T-helper 17 cell (primary cell): ENCODE measurements at places on chromosomes 4 and X.

- no peak for DNase-seq
These were observed 29.2 kb upstream of the LARP1B start for GRCh38 chr4:128031756-128032384.

DNA sequence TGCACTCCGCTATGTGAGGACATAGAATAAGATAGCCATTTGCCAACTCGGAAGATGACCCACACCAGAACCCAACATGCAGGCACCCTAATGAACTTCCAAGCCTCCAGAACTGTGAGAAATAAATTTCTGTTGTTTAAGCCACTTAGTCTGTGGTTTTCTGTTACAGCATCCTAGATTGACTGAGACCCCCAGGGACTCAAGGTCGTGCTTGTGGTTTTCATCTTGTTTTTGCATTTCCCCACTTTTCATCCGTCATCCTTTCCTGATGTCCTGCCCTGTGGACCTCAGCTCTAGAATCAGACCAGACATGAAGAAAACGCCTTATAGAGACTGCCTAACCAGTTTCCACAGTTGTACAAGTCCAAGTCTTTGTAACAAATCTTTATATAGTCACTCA lies 54.4 kb downstream of the MCUB start:
- no peak for DNase-seq

DNA sequence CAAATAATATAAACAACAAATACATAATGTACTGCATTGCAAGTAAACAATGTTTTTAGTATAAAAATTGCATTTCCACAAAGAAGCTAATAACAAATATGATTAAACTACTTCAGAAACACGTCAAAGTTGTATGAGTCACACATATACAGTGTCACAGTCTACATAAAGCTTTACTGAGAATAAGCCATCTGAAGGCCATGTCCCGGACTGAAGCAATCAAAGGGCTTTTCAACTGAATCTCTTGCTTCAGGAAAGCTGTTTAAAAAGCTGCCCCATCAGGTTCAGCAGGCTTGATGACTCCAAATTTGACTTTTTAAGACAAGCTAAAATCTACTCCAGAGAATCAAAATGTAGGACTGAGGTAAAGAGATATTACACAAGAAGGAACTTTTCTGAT lies 1476.8 kb downstream of the ADGRL3 start:
- DNase-seq, result no peak

- DNase-seq, result no peak
These were observed 32.2 kb downstream of the PSAPL1 start for GRCh38 chr4:7402526-7402925.

DNA sequence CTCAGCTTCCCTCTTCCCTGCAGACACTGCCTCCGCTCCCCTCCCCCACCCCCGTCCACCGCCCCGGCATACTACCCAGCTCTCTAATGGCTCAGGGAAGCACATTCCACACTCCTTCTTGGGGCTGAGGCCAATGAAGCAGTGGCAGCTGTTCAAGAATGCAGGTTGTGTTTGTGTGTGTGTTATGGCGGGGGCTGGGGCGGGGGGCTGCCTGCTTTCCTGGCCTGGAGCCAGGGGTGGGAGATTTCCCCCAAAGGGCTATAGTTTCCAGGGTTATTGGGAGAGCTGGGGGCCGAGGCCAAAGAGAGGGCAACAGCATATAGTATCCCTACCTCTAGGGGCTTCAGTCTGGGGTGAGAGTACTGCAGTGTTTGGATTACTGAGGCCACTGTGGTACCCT lies 149.4 kb downstream of the EFNB1 start:
- DNase-seq, result no peak

DNA sequence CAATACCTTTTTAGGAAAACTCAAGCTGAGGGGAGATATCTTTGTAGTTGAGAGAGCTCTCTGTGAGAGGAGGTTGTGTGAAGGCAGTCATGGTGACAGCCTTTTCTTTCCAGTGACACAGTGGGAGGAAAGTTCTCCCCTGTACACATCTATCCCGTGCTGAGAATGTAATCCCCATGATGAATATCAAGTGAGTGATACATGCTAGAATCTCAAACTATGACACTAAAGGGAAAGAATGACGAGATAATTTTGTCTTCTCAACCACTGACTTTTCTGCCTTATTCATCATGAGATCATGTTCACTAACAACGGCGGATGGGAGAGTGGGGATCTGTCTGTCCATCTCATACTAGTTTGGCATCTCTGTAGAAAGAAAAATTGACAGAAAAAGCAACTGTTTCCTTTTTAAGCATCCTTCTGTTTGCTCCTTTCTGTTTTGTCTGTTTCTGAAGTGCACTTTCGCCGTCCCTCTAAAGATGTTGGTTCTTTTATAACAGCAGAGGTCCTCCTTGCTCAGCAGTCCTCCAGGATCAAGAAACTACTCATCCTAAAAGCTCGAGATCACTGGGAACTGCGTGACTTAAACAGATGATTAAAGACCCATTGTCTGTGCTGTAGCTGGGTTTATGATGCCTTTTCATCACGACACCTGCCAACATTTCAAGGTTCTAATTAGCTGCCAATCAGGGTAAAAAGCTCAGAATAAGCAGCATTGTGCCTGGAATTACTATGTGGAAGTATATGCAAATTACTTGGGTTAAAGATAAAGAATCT lies 137.6 kb downstream of the DCK start:
- DNase-seq, result no peak

GRCh38 chr4:138114434-138114833 lies 127.7 kb downstream of the SLC7A11 start:
- no peak for DNase-seq

GRCh38 chr4:101291198-101291597 lies 56.1 kb downstream of the PPP3CA start:
- no peak for DNase-seq

DNA sequence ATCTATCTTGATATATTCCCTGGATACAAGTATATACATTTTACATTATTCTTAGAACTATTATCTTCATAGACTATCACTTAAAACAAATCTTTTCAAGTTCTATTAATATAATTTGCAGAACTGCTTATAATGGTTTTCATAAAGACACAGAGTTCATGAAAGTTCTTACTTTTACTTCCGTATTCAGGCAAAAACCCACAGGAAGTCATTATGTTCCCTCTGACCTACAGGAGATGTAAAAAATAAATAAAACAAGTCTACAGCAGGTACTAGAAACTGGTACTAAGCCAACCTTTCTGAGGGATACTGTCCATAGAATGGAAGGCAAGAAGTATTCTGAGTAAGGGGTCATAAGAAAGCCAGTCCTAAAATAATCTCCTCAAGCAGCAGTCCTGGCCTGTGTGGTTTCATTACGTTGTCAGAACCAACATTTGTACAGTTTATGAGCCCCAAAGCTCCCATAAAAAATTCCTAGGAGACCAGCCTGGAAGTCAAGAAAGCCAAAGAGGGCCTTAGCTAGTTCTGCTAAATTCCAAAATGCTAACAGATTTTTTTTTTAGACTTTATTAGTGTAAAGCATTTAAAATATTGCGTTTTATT lies 68.6 kb downstream of the CAMK2D start:
- no peak for DNase-seq

GRCh38 chr4:67531379-67531962 lies 13.8 kb downstream of the CENPC start:
- no peak for DNase-seq

DNA sequence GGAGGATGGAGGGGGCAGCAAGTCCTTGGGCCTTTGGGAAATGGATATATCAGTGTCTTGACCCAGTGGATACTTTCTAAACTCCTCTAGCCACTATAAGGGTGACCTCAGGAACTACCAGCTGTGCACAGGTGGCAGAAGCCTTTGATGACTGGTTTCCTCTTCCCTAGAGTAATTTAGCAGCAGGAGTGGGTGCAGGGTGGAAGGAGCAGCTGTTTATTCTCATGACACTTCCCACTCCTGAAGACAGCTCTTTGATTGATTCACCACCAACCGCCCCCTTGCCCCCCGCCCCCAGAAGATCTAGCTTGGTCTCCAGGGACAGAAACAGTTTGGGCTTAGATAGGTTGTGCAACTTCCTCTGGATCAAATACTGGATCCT lies 63.0 kb downstream of the GPC3 start:
- no peak for DNase-seq

GRCh38 chr4:68249434-68249833 lies 3.9 kb upstream of the TMPRSS11B start:
- no peak for DNase-seq

DNA sequence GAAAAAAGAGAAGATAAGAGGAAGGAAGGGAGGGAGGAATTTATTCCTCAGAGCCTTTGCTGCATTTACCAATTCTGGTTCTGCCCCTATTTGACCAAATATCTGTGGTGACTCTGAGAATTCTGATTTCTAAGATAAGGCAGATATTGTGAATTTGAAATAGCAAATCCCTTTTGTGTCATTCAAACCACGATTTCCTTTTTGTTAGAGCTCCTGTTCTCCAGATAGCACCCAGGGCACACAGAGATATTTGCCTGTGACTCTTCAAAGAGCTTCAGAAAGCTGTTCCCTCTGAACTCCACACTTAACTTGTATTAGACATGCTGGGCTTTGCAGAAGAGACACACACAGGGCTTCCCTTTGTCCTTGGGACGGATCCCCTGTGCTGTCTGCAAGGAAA lies 272.2 kb downstream of the DHRSX start:
- DNase-seq, result no peak

GRCh38 chr4:129336457-129337227 lies 240.7 kb downstream of the C4orf33 start:
- DNase-seq, result no peak

GRCh38 chrX:40098264-40099054 lies 701 bp upstream of the BCOR start:
- DNase-seq, result peak; percentile 35

- no peak for DNase-seq
These were observed 103.1 kb upstream of the SHISA3 start for GRCh38 chr4:42293967-42294813.

GRCh38 chr4:183828125-183828524 lies 77.0 kb upstream of the STOX2 start:
- no peak for DNase-seq

GRCh38 chr4:182425302-182425701 lies 182.1 kb downstream of the TENM3 start:
- no peak for DNase-seq

DNA sequence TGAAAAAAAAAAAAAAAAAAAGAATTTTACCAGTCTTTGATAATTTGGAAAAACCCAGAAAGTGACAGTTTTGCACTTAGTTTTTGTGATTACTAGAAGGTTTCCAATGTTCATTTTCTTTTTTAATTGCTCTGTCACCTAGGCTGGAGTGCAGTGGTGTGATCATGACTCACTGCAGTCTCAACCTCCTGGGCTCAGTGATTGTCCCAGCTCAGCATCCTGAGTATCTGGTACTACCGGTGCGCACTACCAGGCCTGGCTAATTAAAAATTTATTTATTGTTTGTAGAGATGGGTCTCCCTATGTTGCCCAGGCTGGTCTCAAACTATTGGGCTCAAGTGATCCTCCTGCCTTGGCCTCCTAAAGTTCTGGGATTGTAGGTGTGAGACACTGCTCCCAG lies 3.3 kb downstream of the NUDT9 start:
- no peak for DNase-seq

DNA sequence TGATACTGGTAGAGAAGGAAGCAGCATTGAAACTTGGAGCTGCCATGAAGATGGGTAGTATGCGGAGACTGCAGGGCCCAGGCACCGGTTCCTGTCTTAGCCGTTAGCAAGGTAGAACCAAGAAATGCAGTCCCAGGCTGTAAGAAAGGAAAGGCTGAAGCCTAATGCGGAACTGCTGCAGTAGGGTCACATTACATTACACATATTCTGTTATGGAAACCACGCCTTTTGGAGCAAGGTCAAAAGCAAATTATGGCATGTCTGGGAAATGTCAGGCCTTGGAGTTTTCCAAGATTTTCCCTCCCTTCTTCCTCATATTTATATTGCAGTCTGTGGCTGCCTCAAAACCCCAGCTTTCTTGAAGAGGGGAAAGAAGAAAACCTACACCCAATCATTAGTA lies 204.8 kb upstream of the RASGEF1B start:
- DNase-seq, result no peak

DNA sequence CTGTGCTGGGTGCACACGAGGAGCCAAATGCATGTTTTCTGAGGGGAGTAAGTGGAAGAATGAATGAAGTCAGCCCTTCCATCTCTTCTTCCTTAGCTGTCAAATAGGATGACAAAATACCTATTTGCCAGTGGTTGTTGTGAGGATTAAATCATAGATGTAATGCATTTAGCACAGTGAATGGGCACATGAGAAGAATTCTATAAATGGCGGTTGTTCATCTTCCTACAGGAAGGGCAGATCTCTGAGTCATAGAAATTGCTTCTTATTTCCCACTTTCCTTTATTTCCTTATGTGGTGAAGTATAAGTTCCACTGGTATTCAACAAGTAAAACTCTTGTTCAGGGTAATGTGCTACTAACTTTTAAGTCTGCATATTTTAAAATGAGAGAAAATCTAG lies 83.1 kb downstream of the SORBS2 start:
- DNase-seq, result no peak

DNA sequence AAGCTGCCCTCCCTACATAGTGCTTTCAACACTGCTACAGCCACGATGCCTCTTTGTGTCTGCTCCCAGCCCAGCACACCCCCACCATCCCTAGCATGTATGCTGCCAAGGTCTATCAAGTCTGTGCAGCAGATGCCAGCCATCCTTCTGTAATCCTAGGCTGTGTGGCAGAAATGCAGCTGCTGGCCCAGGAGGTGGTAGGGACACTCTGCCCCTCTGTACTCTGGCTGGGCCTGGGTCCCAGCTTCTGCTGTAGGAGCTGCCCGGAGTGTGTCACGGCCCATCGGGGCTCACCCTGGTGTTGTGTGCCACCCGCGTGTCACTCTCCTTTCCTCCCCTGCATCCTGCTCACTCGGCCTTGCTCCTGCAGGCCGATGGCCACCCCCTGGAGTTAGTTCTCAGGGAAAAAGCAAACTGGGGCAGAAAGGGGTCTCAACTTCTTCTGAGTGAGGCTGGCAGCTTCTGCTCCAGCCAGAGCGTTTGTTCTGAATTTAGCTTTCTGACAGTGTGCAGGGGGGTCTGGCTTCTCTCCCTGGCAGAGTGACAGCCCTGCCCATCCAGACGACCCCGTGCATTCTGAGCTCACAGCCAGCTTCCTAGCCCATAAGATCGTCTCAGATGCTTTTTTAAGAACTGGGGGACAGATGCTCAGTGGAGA lies 22.7 kb downstream of the PSAPL1 start:
- DNase-seq, result peak; percentile 3

GRCh38 chr4:127081041-127081440 lies 551.7 kb upstream of the INTU start:
- DNase-seq, result no peak

DNA sequence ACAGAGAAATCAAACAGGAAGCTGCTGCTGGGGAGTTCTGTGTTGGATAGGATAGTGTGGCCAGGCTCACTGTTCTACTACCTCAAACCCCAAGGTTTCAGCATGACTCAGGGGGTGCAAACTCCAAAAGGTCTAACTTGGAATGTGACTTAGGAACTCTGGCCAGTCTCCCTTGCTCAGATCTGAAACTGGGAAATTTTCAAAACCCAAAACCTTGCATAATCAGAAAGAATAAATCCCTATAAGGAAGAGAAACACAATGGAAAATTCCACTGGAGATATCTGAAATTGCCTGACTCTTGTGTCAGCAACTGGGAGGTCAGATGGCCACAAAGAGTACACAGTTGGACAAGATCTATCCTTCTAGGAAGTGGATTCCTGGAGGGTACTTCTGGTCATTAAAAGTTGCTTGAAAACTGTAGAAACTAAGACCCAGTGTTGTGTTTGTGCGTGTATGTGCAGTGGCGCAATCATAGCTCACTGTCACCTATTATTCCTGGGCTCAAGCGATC lies 58.0 kb downstream of the PPEF2 start:
- DNase-seq, result no peak

GRCh38 chrX:18034945-18035344 lies 173.8 kb upstream of the RAI2 start:
- no peak for DNase-seq
